ENCODE measurements at places on chromosomes 3 and 15.
A peak's percentile ranks its signal among the peaks of the same experiment; 100 is the strongest.

- no peak for DNase-seq
Measured at GRCh38 chr15:52733696-52734255, 54.6 kb upstream of the ATOSA start.

DNA sequence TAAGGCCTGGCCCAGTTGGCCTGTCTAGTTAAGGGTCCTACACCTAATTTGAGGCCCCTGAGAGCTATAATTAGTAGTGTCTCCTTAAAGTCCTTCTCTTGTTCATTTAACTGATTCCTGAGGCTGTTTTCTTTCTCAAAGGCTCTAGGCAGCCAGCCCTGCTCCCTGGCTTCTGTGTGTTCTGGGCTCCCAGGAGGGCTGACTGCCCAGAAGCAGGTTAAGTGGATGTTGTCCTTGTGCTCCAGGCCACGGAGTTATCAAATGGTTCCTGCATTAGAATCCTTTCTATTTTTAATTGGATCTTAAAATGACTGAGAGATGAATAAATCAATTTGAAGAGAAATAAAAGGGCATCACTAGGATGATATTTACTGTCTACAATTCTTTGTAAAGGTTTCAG, 140.0 kb downstream of the SNRK start:
- no peak for DNase-seq

DNA sequence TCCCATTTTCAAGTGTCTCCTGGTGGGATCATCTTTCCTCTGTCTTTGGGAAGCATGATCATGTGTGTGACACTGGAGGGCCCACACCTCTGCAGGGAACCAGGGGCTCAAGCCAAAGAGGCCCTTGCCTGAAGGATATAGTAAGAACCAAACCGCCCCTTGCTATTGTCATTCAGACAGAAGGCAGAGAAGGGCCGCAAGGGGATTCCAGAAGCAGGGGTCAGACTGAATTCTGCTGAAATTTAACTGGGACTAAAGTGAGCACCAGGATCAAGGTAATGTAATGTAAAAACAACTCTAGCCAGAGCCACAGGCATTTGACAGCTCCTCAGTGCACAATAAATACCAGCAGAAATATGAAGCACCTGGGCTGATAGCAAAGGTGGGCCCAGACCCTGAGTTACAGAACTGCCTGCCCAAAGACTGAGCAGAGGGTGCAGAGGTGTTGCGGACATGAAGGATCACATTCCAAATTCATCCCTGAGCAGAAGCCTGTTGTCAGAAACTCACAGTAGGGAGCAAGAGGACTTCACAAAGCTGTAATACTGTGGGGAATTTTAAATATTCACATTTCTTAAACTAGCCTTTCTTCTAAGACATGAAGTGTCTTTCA, 46.0 kb upstream of the RASGRF1 start:
- DNase-seq: no peak

GRCh38 chr15:82003916-82004315, 41.9 kb downstream of the MEX3B start:
- no peak for DNase-seq

GRCh38 chr3:40329071-40329470, 19.6 kb downstream of the EIF1B start:
- no peak for DNase-seq

GRCh38 chr15:63895194-63895593, 61.4 kb upstream of the HERC1 start:
- DNase-seq: no peak

GRCh38 chr3:64235605-64236004, 10.3 kb upstream of the PRICKLE2 start:
- no peak for DNase-seq

DNA sequence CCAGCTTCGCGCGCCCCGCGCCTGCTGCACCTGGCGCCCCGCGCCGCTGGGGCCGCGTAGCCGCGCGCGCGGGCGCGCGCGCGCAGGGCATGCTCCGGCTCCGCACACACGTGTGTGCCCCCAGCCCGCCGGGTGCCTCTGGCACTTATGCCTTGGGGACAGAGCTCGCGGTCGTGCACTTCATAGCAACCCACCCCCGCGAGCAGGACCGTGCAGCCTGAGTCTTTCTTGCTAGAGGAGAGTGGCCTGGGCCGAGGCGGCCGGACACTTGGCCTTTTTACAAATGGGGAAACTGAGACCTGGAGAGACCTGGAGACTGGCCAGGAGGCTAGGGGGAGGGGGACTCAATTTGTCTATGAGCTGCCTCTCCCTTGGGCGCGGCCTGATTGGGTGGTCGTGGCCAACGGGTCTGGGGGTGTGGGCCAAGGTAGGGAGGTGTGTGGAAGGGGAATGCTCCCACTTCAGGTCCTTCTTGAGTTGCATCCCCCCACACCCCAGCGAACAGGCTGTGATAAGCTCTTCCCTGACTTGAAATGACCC, 562 bp downstream of the NBEAL2 start:
- DNase-seq: peak; percentile 57

DNA sequence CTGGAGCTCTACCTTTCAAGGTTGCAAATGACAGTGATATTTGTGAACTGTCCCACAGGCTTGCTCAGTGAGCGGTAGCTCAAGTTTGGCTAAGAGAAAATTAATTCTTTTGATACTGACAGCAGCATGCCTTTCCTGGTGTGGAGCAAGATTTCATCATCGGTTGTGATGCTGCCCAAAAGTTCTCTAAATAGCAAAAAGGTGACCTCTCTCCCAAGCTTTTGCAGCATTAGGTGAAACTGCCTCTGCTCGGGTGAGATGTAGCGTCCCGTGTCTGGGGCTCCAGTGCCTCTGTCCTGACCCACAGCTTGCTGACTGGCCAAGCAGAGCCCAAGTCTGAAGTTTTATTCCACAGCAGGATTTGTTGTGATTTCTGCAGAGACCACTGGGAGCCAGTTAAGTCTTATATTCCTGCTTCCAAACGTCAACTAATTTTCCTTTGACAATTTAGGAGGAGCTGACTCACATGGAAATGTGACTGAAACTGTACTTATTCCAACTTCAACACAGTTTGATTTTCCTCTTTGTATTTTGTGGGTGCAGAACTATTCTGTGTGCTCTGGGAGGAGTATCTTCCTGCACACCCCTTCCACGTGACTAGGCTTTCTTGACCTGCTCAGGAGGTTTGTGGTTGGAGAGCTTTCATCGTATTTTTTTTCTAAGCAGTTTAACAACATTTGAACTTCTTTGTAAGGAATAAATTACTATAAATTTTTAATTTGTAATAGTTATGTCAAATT, 5.9 kb downstream of the SYNM start:
- DNase-seq: no peak

GRCh38 chr3:49122022-49122421, 1.4 kb upstream of the USP19 start:
- DNase-seq: no peak

- no peak for DNase-seq
Measured at GRCh38 chr3:113200351-113200750, 11.0 kb upstream of the BOC start.

- no peak for DNase-seq
Measured at GRCh38 chr15:96792216-96792615, 461.7 kb downstream of the NR2F2 start.

GRCh38 chr3:16307832-16308531, 43.0 kb downstream of the OXNAD1 start:
- no peak for DNase-seq

GRCh38 chr15:69914960-69915359, 182.8 kb downstream of the TLE3 start:
- peak; percentile 39 for DNase-seq

- DNase-seq: no peak
Measured at GRCh38 chr3:185837414-185837813, 12.6 kb upstream of the IGF2BP2 start.

GRCh38 chr3:104598848-104599511, 767.7 kb upstream of the ALCAM start:
- DNase-seq: peak; percentile 62

GRCh38 chr3:191376516-191377141, 46.3 kb upstream of the UTS2B start:
- DNase-seq: no peak

DNA sequence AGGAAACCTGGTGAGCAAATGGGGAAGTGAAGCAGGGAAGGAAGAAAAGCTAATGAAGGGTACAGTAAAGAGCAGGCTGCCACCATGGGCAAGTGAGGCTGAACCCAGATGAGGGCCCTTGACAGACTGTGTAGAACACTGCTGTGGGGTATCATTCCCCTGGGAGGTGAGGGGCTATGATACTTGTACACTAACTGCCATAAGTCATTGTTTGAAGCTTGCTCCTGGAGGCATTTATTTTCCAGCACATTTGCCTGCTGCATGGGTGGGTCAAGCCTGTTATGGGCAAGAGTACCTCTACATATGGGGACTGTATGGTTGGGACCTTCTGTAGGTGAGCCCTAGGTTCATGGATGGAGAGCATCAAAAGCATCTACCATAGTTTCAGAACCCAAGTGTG, 57.4 kb downstream of the POMGNT2 start:
- no peak for DNase-seq

DNA sequence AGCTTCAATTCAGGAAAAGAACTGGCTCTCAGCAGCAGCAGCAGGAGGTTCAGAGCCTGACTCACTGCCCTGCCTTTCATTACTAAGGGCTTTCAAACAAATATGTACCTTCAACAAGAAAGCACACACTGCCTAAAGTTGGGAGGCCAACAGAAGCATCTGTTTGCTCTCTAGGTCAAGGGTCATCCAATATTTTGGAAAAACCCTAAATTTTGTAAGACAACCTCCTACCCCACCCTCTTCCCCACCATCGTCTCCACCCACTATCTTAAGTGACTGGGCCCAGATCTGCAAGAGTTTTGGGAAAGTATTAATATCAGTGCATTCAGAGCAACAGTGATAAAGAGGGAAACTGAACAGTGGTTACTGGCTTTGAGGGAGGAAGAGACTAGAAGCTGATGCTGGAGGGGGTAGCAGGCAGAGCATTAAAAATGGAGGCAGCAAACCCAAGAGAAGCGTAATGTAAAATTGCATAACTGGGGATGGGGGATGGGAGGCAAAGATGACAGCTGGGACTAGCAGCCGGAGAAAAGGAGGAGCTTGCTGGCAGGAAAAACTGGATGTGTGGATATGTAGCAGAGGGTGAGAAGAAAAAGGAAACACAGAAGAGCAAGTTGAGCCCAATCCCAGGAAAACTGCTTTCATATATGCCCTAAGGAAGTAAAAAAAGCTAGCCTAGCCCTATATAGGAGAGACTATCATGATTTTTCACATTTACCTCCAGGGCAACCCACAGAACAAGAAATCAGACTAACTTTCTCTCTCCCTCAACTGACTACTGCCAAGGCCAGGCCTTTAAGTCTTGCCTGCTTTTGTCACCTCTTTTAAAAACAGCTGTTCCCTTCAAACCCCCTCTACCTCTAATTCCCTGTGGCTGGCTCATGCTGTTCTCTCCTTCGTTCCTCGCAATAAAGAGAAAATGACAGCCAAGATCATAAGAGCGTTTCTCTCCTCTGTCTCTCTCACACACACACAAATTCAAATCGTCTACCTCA, 31.4 kb downstream of the NPTN start:
- peak; percentile 64 for DNase-seq

DNA sequence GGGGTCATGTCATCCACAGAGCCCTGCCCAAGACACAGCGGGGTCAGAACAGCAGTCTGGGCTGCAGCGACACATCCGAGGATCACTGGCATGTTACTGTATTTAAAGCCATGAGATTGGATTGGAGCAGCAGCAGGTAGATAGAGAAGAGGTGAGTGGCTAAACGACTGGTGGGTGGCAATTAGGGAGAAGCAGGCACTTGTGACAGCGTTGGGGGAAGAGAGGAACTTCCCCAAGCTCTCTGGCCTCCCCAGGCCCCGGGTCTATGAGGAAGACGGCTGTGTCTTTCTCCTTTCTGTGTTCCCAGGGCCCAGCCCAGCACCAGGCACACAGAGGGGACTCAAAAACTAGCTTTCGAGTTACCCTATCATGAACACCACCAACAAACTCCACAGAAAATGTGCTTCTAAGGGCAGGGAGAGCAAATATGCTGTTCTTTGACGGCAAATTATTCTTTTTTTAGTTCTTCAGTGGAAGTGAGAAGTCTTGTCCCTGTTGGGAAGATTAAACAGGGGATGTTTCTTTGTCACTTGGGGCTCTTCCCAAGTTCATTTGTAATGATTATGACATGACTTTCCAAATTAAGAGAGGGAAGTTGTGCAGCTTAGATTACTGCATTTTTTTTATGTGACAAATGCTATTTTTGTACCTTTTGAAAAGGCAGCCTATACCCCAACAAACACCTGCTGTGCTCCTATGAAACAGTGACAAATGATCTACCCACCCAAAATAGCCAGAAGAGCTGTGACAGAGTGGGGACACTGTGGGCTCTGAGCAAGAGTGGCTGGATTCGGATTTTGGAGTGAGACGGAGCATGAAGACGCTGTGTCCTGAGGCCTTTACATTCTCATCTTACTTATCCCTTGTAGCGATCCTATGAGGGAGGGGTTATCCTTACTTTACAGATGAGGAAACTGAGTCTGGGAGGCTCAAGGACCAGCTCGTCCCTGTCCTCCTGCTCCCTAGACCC, 7.2 kb upstream of the SYNM start:
- DNase-seq: no peak

- DNase-seq: no peak
Measured at GRCh38 chr3:46668116-46668515, 25.4 kb downstream of the ALS2CL start.

DNA sequence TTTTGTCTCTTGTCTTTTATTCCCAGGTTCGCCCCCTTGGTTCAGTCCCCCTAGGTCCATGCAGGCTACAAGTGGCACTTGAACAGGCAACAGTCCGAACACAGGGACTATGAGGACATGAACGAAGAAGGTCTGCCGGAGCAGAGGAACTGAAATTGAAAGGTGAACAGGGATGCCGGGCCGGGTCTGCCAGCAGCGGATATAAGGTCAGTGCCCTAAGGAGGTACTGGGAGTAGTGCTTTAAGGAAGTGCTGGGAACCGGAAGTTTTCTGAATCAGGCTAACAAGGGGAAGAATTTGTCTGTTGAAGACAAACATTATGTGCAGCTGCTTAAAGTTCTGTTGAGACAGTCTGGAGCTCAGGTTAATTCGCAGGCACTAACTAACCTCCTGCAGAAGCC, 46.8 kb downstream of the LSM3 start:
- no peak for DNase-seq

- no peak for DNase-seq
Measured at GRCh38 chr3:23826382-23827064, 20.8 kb downstream of the UBE2E1 start.

GRCh38 chr3:170007031-170007663, 30.6 kb upstream of the GPR160 start:
- no peak for DNase-seq

DNA sequence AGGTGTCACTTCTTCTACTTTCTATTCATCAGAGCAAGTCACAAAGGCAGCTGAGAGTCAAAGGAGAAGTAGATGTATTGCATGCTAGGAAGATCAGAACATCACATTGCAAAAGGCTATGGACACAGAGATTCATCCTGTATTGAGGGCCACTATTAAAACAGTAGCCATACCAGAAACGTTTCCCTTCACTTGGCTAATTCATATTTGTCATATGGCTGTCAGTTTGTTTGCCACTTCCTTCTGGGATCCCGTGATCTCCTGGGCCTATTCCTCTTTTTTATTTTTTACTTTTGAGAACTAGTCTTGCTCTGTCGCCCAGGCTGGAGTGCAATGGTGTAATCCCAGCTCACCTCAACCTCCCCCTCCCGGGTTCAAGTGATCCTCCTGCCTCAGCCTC, 184.0 kb upstream of the SATB1 start:
- DNase-seq: no peak

GRCh38 chr3:192188218-192188835, 539.0 kb downstream of the FGF12 start:
- DNase-seq: peak; percentile 74

GRCh38 chr3:177495566-177495965, 298.3 kb upstream of the TBL1XR1 start:
- peak; percentile 1 for DNase-seq

- no peak for DNase-seq
Measured at GRCh38 chr3:168395551-168395950, 299.8 kb upstream of the GOLIM4 start.

Measured in DMS53 (cell line).